ENCODE measurements at places on chromosomes 3 and 15.

- no peak for DNase-seq
These were observed 30.8 kb downstream of the CCDC13 start for GRCh38 chr3:42742259-42742658.

DNA sequence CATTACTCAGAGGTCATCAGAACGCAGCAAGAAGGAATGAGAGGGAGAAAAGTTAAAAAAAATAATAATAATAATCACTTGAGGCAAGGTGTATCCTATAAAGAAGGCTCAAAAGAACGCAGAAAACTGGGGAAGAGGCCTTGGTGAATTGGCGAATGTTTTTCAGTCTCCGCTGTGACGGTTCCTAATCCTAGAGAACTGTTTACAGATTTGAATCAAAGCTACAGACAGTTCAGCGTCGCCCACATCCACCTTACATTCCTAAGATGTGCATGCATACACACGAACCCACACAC, 634 bp downstream of the ZMAT3 start:
- no peak for DNase-seq

- no peak for DNase-seq
These were observed 25.9 kb upstream of the CAPN7 start for GRCh38 chr3:15180042-15180611.

DNA sequence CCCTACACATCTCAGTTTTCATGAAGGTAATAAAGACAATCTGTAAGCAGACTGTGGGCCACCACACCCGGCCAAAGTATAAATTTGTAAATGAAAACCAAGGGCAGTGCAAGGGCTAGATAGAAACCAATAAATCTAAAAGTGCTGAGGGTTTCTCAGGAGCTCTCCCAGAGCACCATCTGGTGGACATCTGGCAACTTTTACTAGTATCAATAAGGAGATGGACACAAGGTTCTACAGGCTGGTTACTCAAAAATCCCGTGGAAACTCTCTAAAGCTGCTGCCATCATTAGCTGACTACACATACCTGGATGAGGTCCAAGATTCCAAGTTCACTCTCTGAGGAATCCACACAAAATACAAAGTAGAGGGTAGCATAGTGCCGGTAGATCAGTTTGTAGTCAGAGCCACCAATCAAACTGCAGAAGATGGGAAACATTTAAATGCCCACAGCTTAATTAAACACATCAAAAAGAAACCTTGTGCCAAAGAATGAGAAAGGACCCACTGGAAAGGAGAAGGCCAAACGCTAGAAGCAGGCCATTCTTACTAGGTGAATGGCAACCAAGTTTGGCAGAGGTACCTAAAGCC, 5.5 kb downstream of the AP3S2 start:
- no peak for DNase-seq

DNA sequence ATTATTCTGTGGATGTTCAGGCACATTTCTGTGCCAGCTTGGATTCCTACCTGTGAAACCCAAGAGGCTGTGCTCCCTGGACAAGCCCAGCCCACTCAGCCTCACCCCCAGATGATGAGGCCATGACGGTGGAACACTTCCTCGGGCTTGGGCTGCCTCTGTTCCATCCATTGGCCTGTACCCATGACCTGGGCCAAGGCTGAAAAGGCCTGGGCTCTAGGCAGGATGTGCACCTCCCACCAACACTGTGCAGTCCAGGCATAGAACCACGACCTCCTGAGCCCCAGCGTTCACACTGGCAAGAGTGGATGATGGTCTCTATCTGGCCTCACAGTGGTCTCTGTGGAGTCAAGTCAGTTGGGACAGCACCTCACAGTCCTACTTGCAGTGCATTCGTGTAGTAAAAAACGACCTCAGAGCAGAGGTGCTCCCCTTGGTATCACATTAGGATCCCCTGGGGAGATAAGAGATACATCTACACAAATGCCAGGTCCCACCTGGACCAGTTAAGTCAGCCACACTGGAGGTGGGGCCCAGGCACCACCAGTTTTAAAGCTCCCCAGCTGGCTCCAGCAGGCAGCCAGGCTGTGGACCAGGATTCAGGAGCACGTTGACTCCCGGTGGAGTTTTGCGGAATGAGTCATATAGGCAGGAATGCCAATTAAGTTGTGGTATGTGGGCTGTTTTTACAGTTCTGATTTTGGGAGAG, 39.0 kb upstream of the IGF1R start:
- DNase-seq, result no peak

GRCh38 chr15:48176112-48176511, 2.0 kb downstream of the MYEF2 start:
- no peak for DNase-seq

GRCh38 chr3:192042116-192042515, 581.2 kb downstream of the PYDC2 start:
- DNase-seq, result no peak

- no peak for DNase-seq
These were observed 91.2 kb downstream of the FILIP1L start for GRCh38 chr3:100023150-100023549.

GRCh38 chr3:99954914-99955644, 137.4 kb downstream of the CMSS1 start:
- no peak for DNase-seq

- DNase-seq, result no peak
These were observed 123.2 kb downstream of the PLD1 start for GRCh38 chr3:171687064-171687463.

DNA sequence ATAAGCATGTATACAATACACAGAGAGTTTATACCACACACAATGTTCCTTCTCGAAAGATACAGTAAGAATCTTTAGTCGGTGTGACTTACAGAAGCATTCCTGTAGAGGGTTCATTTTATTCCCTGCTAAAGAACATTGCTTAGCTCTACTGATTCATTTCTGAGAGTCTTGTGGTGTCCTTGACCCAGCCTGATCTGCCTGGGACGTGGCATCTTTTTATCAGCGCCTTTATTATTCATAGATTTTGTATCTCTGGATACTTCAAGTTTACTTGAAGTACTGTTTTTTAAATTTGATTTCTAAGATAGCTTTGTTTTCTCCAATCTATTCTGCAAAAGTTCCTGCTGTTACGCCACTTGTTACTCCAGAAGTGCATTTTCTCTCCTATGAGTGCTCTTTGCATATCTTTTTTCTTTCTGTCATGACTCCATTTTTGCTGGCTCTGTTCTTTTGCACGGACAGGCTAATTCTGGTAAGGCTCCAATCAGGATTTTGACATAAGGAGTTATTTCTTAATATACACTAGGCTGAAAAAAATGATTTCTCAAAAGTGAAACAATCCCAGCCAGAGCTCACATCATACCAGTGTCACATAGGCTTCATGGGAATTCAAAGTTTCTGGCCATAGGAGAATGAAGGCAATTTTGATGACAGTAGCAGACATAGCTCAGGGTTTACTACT, 114.5 kb upstream of the TNIK start:
- no peak for DNase-seq

DNA sequence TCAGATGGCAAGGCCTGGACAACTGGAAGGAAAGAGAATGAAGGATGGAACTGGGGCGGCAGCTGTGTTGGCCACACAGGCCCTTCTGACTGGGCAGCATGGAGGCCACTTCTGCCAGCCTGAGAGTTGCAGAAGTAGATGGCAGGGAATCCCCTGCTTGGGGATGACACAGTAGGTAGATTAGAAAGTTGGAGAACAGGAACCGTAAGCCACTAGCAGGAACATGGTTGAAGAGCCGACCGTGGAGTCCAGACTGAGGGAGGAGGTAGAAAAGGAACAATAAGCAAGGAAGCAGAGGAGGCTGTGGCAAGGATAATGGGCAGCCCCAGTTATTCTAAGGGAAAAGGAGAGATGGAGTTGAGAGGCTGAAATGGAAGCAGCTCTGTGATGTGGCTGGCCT, 26.4 kb upstream of the ZNF774 start:
- no peak for DNase-seq

DNA sequence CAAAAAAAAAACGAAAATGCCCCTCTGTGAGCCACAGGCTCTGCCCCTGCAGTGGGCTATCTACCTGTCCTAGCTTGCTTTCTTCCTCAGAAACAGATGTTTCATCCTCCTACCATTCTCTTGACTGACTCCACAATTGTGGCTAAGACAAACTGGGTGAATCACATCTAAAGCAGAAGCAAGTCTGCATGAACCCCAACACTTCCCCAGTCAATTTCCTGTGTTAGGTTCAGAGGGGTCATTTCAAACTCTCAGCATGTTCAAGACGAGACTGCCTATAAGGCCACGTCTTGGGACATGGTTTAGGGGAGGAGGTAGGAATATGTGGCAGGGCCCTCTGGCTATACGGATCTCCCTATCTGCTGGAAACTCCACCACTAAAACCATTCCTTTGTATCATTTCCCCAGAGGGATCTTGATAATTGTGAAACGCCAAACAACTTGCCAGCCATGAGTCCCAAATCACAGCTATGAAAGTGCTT, 28.6 kb upstream of the ANKDD1A start:
- DNase-seq, result no peak

DNA sequence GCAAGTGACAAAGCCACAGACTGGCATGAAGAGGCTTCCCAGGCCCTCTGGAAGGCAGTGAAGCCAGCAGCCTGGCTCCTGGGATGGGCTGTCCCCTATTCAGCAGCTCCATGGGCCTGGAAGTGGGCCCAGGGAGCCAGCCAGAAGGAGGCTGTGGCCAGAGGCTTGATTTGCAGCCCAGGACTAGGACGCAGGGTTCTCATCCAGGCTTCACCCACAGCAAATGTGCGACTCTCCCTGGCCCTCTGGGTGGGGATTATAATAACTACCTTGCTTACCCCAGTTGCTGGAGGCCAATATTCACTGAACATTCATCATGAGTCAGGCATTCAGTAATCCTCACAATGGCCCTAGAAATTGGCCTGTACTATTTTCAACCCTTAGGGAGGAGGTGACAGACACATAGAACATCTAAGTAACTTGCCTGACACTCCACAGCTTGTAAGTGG, 24.6 kb upstream of the SRP14 start:
- DNase-seq, result no peak

DNA sequence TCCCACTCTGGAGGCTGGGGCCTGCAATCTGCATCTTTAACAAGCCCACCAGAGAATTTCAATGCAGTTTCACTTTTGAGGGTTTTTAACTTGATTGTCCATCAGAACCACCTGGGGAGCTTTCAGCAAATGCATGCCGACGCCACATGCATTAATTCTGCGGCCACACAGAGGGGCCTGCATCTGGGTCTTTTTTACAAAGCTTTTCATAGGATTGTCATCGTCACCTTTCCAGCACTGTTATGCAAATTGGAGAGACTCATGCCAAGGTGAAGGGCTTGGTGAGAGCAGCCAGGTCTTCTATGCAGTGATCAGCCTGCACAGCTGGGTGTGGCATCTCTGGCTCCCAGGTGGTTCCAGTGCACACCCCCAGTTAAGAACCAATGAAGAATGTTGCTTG, 143.0 kb upstream of the CTDSPL start:
- no peak for DNase-seq

DNA sequence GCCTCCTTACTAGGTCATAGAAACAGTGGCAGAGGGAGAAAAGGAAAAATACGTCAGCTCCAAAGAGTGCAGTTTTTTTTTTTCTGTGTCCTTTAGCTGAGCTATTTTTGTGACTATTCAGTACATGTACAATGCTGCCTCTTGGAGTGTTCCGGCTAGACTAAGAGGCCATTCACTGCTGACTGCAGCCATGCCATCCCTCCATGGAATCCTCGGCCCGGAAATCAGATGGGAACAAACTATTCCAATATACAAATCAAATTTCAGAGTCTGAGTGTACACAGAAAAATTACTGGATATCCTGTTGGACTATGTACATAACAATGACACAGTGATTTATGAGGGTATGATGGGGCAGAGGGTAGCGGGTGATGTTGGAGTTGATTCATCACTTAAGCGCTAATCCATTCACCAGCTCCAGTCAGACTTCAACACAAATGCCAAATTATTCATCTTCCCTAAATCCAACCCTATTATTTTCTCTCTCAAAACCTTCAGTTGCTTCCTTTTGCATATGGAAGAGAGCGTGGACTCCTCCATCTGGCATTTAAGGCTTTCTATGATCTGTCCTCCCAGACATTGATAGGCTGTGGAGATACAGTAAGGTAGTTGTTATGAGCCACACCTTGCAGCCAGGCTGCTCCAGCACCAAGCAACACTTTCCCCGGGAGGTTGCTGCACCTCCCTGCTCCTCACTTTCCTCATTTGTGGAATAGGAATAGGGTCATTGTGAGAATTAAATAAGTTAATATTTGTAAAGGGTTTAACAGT, 109.1 kb downstream of the LPP start:
- DNase-seq, result no peak

- no peak for DNase-seq
These were observed 1.0 kb upstream of the PRTG start for GRCh38 chr15:55743729-55744655.

DNA sequence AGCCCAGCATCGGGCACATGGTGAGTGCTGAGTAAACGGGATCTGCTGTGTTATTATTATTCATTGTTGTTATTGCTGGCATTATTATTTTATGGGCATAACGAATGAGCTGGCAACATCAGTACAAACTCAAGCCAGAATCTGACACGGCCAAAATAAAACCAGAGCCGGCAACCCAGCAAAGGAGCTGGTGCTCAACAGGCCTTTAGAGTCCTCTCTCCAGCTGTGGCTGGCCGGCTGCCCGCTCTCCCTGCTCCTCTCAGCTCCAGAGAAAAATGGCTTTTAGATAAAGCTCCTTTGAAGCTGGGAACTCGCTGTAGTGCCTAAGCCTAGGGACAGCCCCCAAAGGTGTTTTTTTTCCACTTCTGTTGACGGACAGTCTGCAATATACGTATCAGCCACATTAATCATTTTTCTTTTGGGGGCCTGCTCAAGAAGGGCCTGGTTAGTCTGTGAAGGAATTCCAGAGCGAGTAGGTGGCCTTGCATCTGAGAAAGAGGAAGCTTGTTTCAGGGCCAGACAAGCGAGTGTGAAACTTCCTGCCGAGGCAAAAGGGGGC, 193.9 kb upstream of the UBE2E1 start:
- DNase-seq, result no peak

GRCh38 chr3:106206613-106207012, 337.8 kb upstream of the CBLB start:
- no peak for DNase-seq

DNA sequence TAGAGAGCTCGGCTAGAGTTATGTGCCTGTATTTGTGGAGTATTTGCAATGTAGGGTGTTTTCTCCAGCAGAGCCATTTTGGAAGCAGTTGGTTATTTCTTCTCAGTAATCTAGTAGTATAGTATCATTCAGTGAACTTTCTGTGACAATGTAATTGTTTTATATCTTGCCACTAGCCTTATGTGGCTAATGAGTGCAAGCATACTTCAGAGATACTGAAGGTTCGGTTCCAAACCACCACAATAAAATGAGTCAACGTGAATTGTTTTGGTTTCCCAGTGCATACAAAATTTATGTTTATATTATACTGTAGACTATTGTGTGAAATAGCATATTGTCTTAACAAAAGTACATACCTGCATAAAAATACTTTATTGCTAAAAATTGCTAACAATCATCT, 286.9 kb upstream of the TBL1XR1 start:
- no peak for DNase-seq

All from activated effector memory CD4-positive, alpha-beta T cell treated with Interleukin-2 at 50 U/mL for 16 hours (primary cell).